Sciatic nerve (tissue), 2 donors: ENCODE measurements at places on chromosomes 11 and 22. TPM values are rescaled to one million over a fixed set of nuclear protein-coding genes. Genes with fewer than 3 reads are reported as not detected.

SH3BP1 gene
- total RNA-seq: 10.3 TPM

DNA sequence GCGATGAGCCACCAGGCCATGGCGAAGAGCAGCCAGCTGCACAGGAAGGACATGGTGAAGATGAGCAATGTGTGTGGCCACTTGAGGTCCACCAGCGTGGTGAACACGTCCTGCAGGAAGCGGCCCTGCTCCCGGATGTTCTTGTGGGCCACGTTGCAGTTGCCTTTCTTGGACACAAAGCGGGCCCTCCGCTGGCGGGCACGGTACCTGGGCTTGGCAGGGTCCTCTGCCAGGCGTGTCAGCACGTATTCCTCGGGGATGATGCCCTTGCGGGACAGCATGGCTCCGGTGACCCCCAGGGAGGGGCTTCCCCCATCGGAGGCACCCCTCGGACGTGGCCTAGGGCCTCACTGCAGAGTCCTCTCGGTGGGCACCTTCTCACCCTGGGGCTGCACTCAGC, 648 bp downstream of the KCNJ11 start:
- DNase-seq: no peak

GDPD4 gene
- not detected for total RNA-seq

- no peak for DNase-seq
These were observed 93.4 kb upstream of the BIRC3 start for GRCh38 chr11:102223859-102224258.

KRTAP5-2 gene
- total RNA-seq: not detected

GRCh38 chr11:119809346-119809745, 80.3 kb upstream of the NECTIN1 start:
- no peak for DNase-seq

SYT13 gene
- total RNA-seq: not detected

DEPDC7 gene
- 12.3 TPM for total RNA-seq

GRCh38 chr11:71470946-71471345, 17.9 kb downstream of the NADSYN1 start:
- no peak for DNase-seq

TRMU gene
- total RNA-seq: 34.1 TPM

CHST1 gene
- total RNA-seq: 2.1 TPM

PGA5 gene
- not detected for total RNA-seq

OR5P2 gene
- total RNA-seq: not detected
